ENCODE measurements at places on chromosomes 5 and 9.

DNA sequence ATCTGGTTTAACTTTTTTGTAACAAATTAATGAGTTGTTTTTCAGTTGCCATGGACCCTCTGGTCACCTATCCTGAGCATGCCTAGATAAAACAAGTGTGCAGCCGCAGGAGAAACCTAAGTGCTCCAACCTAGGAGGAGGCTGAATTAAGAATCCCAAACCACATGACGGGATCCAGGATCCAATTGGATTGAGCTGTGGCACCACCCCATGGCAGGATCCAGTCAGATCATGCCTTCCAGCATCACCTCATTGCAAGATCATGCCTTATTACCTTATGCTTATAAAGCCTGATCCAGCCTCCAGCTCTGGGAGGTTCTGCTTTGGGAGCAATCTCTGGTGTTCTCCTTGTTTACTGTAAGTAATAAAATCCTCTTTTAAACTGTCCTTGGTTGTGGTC lies 662.0 kb downstream of the TLR4 start:
- H3K27ac ChIP-seq, result no peak overlapping the region
- no peaks in the 10 kb centered on the region for H3K27me3 ChIP-seq
- no peaks in the 10 kb centered on the region for H3K4me1 ChIP-seq
- DNase-seq, result no peak
- no peak overlapping the region for H3K4me3 ChIP-seq

DNA sequence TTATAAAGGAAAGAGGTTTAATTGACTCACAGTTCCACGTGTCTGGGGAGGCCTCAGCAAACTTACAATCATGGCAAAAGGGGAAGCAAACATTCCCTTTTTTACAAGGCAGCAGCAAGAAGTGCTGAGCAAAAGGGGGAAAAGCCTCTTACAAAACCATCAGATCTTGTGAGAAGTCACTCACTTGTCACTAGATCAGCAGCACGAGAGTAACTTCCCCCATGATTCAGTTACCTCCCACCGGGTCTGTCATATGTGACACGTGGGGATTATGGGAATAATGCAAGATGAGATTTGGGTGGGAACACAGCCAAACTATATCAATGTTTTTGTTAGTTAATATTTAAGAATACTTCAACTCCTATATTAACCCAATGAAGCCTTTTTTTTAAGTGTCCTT lies 275.2 kb upstream of the CDH9 start:
- no peaks in the 10 kb centered on the region for H3K36me3 ChIP-seq
- no peaks in the 10 kb centered on the region for H3K4me1 ChIP-seq
- no peak for DNase-seq
- no peak overlapping the region for H3K4me3 ChIP-seq
- H3K27me3 ChIP-seq, result no peaks in the 10 kb centered on the region

- no peak overlapping the region for H3K27ac ChIP-seq
- H3K4me1 ChIP-seq, result peaks cover 2% of the 10 kb centered on the region
- no peaks in the 10 kb centered on the region for H3K36me3 ChIP-seq
- H3K4me3 ChIP-seq, result no peak overlapping the region
Observed at GRCh38 chr5:10699987-10700386, 61.0 kb downstream of the DAP start.

GRCh38 chr5:151288180-151288579 lies 15.4 kb downstream of the SLC36A3 start:
- no peak for DNase-seq
- H3K4me1 ChIP-seq, result no peaks in the 10 kb centered on the region
- no peaks in the 10 kb centered on the region for H3K36me3 ChIP-seq
- H3K27ac ChIP-seq, result no peak overlapping the region
- H3K4me3 ChIP-seq, result no peak overlapping the region

DNA sequence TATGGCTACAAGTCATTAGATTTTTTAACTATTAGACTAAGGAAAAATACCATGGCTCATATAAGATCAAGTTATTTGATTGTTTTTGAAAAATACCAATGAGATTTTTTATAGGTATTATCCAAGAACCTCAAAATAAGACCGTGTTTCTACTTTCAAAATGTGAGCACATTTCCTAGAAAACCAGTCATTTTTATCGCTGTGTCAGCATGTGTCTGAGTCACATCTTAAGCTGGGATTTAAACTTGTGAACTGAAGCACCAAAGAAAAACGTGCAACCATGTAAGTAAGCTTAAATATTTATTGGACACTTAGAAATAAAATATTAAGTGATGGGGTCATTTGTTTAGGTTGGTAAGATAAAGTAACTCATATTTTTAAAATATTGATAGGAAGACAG lies 1676.0 kb upstream of the NUDT12 start:
- DNase-seq, result no peak
- H3K27ac ChIP-seq, result no peak overlapping the region
- no peak overlapping the region for H3K4me3 ChIP-seq
- H3K27me3 ChIP-seq, result no peaks in the 10 kb centered on the region
- no peaks in the 10 kb centered on the region for H3K4me1 ChIP-seq
- H3K36me3 ChIP-seq, result no peaks in the 10 kb centered on the region

DNA sequence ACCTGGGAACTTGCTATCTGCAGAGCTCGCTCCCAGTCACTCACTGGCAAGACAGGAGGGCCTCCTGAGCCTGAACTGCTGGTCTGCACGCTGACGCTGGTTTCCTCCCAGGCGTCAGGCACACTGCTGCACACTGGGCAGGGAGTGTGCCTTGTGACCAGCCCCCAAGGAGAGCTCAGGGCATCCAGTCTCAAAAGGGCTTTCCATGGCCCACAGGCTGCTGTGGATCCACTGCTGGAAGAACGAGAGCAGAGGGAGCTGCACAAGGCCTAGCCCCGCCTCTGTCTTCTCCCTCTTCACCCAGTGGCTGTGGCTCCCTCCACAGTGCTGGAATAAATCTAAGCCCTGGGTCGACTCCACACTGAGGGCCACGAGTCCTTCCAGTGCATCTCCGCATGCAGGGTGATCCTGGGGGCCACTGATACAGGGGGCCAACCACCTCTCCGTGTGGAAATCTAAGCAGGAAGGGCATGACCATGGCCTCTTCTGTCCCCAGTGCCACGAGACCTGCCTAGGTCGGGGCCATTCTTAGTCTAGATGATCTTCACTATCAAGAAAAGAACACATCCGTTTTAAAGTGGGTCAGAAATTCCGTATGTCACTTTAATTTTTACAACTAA lies 93.6 kb downstream of the CAMSAP1 start:
- no peak for DNase-seq
- H3K4me3 ChIP-seq, result no peak overlapping the region
- no peaks in the 10 kb centered on the region for H3K27me3 ChIP-seq
- no peaks in the 10 kb centered on the region for H3K4me1 ChIP-seq
- peaks cover 81% of the 10 kb centered on the region for H3K36me3 ChIP-seq

DNA sequence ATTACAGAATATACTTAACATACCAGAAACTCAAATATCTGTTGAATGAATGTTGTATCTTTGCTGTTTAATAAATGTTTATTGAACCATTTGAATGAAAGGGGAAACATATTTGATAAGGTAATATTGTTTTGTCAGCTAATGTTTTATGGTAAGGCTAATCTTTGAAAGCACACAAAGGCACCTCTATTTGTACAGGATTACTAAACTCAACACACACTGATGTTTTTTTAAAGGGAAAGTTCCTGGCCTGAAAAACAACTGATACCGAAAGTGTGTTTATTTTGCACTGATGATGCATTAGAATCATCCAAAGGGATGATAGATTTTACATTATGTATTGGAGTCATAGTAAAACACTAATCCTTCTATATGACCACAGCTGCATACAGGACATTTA lies 82.5 kb downstream of the ADCY2 start:
- H3K4me3 ChIP-seq, result no peak overlapping the region
- H3K36me3 ChIP-seq, result no peaks in the 10 kb centered on the region
- peaks cover 5% of the 10 kb centered on the region for H3K4me1 ChIP-seq
- no peak for DNase-seq
- no peak overlapping the region for H3K27ac ChIP-seq

GRCh38 chr5:173782671-173783101 lies 105.5 kb upstream of the CPEB4 start:
- peaks cover 26% of the 10 kb centered on the region for H3K4me1 ChIP-seq
- no peaks in the 10 kb centered on the region for H3K27me3 ChIP-seq
- no peak for DNase-seq
- no peaks in the 10 kb centered on the region for H3K36me3 ChIP-seq
- H3K27ac ChIP-seq, result peak overlapping the region; percentile 80
- H3K4me3 ChIP-seq, result no peak overlapping the region

DNA sequence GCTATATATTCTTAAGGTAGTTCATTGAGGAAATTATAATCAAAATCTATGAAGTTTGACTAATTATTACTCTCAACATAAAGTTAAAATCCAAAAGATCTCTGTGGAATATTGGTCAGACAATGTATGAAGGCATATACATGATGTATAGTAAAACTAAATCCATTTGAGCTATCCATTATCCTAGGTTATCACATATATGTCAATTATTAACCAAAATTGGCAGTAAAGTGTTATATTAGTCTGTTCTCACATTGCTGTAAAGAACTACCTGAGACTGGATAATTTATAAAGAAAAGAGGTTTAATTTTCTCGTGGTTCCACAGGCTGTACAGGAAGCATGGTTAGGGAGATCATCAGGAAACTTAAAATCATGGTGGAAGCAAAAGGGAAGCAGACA lies 511.7 kb upstream of the SGCD start:
- no peaks in the 10 kb centered on the region for H3K27me3 ChIP-seq
- peaks cover 5% of the 10 kb centered on the region for H3K4me1 ChIP-seq

DNA sequence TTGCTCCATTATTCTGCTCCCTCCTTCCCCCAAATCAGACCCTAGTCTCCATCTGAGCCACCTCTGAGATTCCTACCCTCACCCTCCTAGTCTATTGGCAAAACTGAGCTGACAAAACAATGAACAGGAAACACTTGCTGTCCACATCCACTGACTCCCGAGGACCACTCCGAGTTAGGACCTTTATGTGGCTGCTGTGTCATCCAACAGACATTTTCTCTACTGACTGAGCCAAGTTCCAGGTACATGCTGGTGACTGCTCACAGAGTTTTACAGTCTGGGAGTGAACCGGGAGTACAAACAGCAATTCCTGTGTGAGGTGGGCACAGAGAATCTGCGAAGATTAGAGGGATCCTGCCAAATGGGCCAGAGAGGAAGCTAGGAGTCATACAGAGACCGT lies 39.2 kb downstream of the CFAP90 start:
- H3K36me3 ChIP-seq, result no peaks in the 10 kb centered on the region
- DNase-seq, result no peak
- no peak overlapping the region for H3K4me3 ChIP-seq

- no peak for DNase-seq
- H3K27me3 ChIP-seq, result no peaks in the 10 kb centered on the region
- H3K36me3 ChIP-seq, result no peaks in the 10 kb centered on the region
- no peak overlapping the region for H3K27ac ChIP-seq
Observed at GRCh38 chr9:122383992-122384461, 13.2 kb downstream of the PTGS1 start.

DNA sequence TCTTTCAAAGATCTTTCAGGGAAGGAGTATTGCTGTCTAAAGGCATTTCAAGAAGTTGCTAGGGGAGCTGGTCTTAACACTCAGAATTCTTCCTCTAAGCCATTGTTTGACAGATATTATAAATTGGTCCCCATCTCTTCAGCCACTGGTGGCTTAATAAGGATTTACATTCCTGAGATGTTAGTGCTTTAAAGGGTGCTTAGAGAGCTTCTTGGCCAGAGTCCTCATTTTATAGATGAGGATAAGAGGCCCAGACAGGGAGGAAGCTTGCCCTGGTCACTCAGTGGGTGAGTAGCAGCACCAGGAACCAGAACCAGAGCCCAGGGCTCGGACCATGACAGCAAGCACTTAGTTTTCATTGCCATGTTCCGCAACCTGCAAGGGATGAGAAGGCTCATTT lies 53.2 kb downstream of the GALNT10 start:
- H3K27ac ChIP-seq, result no peak overlapping the region
- H3K4me3 ChIP-seq, result no peak overlapping the region
- no peaks in the 10 kb centered on the region for H3K27me3 ChIP-seq
- H3K4me1 ChIP-seq, result peaks cover 4% of the 10 kb centered on the region
- DNase-seq, result no peak
- no peaks in the 10 kb centered on the region for H3K36me3 ChIP-seq

- peaks cover 31% of the 10 kb centered on the region for H3K4me1 ChIP-seq
- H3K27ac ChIP-seq, result peak overlapping the region; percentile 79
- no peak for DNase-seq
- H3K27me3 ChIP-seq, result no peaks in the 10 kb centered on the region
- H3K36me3 ChIP-seq, result no peaks in the 10 kb centered on the region
Observed at GRCh38 chr9:32524892-32525708, 896 bp downstream of the RIGI start.

GRCh38 chr5:142757564-142757963 lies 12.6 kb upstream of the ARHGAP26 start:
- peaks cover 11% of the 10 kb centered on the region for H3K4me1 ChIP-seq
- DNase-seq, result no peak
- no peaks in the 10 kb centered on the region for H3K27me3 ChIP-seq
- no peaks in the 10 kb centered on the region for H3K36me3 ChIP-seq
- H3K4me3 ChIP-seq, result no peak overlapping the region

GRCh38 chr9:35112257-35113020 lies 3.2 kb downstream of the ATOSB start:
- peaks cover 38% of the 10 kb centered on the region for H3K4me1 ChIP-seq
- DNase-seq, result no peak
- no peaks in the 10 kb centered on the region for H3K27me3 ChIP-seq
- H3K27ac ChIP-seq, result peak overlapping the region; percentile 96
- H3K4me3 ChIP-seq, result no peak overlapping the region
- H3K36me3 ChIP-seq, result no peaks in the 10 kb centered on the region

DNA sequence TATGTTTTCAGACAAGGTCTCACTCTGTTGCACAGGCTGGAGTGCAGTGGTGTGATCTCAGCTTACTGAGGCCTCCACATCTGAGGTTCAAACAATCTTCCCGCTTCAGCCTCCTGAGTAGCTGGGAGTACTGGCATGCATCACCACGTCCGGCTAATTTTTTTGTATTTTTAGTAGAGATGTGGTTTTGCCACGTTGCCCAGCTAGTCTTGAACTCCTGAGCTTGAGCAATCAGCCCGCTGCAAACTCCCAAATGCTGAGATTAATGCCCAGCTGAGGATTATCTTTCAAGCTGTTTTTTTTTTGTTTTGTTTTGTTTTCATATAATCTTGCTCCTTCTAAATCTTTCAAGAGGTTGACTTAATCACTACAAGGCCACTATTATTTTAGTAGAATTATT lies 47.3 kb upstream of the SLC28A3 start:
- no peaks in the 10 kb centered on the region for H3K4me1 ChIP-seq
- H3K4me3 ChIP-seq, result no peak overlapping the region
- no peak overlapping the region for H3K27ac ChIP-seq

- H3K4me1 ChIP-seq, result peaks cover 10% of the 10 kb centered on the region
- no peaks in the 10 kb centered on the region for H3K27me3 ChIP-seq
- no peak overlapping the region for H3K4me3 ChIP-seq
- no peaks in the 10 kb centered on the region for H3K36me3 ChIP-seq
- no peak overlapping the region for H3K27ac ChIP-seq
- no peak for DNase-seq
Observed at GRCh38 chr9:33080534-33080933, 4.1 kb upstream of the SMU1 start.
